ENCODE measurements at places on chromosomes 3 and 15.

GRCh38 chr15:74050556-74051234 lies 31.7 kb downstream of the GOLGA6A start:
- DNase-seq, result no peak

GRCh38 chr3:53170325-53171063 lies 9.5 kb downstream of the PRKCD start:
- no peak for DNase-seq

DNA sequence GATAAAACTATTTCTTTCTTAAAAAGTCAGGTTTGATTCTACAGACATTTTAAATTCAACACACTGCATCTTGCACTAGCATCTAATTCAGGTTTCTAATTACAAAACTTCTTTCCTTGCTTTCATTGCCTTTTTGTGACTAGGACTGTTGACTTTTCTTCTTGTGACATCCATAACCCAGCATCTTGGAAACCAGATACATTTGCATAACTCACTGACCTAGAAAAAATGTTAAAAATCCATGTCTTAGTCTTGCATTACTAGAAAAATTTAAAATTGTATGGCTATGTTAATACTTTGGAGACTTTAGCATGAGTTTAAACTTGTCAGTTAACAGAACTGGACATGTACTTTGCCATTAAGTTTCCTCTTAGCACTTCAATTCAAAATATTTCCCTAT lies 72.7 kb downstream of the DTWD1 start:
- DNase-seq, result no peak

DNA sequence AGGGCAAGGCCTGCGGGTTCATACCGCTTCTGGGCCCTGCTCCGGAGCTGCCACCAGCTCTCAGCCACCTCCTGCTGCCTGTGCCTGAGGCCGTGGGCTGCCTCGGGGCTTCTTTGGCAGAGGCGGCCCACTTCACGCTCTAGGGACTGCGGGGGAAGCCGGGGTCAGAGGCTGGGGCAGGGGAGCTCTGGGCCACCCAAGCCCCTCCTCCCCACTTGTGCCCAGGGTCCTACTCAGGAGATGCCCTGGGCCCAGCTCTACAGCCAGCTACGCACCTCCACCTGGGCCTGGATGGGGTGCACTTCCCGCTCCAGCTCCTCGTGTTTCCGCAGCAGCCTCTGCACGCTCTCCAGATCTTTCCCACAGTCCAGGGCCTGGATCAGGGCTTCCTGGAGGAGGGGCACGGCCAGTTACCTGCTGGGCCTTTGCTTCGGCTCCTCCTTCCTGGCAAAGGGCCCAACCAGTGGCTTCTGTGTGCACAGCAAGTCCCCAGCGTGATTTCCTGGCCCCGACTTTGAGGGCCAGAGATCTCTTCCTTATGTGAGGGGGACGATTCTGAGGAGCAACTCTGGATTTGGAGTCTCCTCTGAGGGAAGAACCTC lies 24.0 kb downstream of the PLA2G4B start:
- DNase-seq, result no peak

GRCh38 chr15:73075160-73075859 lies 23.0 kb downstream of the NEO1 start:
- DNase-seq, result no peak

- no peak for DNase-seq
Observed at GRCh38 chr3:27985369-27986035, 255.9 kb upstream of the CMC1 start.

- no peak for DNase-seq
Observed at GRCh38 chr3:9930804-9931418, 2.7 kb upstream of the CRELD1 start.

DNA sequence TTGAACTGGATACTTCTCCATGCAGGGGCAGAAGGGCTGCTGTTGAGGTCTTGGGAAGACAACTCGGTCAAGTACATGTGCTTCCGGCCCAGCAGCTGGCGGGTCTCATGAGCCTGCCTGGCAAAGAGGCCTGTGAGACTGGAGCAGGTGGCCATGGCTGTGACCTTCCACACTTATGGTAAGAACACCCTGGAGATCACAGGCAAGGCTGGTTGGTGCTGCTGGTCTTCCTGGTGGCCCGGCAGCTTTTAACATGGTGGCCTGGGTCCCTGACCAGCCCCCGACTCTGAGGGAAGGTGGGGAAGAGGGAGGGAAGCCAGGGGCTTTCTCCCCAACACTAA lies 15.4 kb downstream of the CHRD start:
- DNase-seq, result no peak

DNA sequence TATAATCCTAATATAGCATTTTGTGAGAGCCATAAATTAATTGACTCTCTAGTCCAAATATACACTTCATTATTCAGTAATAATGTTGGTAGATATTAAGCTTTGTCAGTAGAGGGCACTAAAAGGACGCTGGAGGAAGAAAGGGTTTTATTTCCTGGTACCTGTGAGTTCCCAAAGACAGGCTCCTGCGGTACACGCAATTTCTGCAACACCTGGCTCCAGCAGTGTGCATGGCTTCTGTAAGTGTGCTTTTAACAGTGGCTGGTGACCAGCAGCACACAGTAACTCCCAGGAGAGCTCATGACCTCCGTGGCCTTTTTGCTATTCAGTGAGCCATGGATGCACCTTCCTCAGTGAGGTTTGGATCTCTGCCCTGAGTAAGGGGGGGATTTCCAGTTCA lies 338.3 kb upstream of the ZNF385D start:
- DNase-seq, result no peak

DNA sequence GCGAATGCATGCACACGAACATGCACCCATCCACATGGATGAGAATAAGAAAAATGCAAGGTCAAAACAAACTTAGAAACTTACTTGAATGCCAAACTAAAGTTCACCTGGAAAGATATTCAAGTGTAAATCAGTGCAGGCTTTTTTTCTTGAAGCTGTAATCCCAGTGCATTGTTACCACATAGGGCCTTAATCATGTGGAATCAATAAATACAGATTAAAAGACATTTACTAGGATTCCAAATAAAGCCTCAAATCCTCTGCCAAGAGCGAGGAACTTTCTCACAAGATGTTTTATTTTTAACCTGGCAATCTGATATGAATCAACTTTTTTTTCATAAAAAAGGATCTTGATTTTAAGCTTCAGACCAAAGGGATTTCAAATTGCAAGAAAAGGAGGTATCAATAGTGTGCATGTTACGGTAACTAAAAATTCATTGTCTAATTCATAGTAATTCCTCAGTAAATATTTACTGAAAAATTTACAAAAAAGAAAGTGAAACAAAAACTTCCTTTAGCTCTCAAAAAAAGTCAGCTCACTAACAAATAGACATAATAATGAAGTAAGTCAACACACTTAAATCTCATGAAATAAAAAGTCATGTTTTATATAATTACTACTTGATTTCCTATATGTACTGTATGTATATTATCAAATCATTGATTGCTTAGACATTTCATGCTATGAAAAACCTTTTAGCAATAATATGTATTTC lies 978.6 kb downstream of the PLOD2 start:
- DNase-seq, result no peak

DNA sequence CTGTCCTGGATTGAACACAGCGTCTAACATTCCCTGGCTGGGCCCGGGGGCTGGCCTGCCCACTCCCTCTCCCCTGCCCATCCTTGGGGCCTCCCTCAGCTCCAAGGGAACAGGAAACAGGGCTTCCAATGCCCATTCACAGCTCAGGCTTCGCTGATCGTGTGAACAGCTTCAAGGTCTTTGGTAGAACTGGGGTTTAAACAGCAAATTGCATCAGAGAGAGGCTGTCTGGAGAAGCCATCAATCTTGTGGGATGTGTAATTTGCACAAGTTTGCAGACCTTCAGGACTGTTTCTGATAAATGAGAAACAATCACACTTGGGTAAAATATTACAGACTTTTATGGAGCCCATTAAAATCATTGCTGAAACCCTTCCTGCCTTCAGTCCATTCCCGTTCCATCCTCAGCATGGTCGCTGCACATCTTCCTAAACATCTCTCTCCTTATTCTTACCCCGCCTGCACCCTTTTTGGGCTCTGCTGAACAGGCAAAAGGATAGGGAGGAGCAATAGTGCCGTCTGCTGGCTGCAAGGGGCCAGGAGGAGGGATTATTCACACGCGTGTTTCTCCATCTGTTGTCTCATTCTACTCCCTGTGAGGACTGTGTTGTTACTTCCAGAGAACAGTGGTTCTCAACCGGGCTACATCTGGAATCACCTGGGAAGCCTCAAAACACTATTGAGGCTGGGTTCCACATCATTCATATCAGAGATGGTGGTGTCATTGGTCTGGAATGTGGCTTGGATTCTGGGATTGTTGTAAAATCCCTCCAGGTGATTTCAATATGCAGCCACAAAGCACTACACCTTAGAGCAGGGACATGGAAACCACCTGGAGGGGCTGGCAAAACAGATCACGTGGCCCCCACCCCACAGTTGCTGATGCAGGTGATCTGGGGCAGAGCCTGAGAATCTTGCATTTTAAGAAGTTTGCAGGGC lies 116.3 kb downstream of the CLSTN2 start:
- DNase-seq, result no peak

GRCh38 chr3:107985496-107985895 lies 105.3 kb downstream of the CD47 start:
- DNase-seq, result no peak

- DNase-seq, result no peak
Observed at GRCh38 chr3:8239718-8240695, 261.6 kb upstream of the LMCD1 start.

DNA sequence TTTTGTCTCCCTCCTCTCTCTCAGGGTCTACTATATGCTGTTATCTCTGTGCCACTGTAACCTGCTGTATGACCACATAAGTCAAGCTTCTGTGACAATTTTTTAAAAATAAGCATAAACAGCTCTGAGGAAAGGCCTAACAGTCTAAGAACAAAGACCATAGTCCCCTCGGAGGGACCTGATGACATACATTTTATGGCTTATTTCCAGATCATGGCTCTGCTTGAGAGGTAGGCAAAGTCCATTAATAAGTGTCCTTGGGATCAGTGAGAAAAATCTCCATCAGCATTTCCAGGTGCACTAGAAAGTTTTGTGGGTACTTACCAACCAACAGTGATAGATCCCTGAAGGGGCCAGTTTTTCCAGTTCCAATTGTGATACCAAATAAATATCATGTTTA lies 123.8 kb downstream of the TNIK start:
- DNase-seq, result no peak

- DNase-seq, result no peak
Observed at GRCh38 chr3:117893638-117894037, 1141.0 kb downstream of the IGSF11 start.

DNA sequence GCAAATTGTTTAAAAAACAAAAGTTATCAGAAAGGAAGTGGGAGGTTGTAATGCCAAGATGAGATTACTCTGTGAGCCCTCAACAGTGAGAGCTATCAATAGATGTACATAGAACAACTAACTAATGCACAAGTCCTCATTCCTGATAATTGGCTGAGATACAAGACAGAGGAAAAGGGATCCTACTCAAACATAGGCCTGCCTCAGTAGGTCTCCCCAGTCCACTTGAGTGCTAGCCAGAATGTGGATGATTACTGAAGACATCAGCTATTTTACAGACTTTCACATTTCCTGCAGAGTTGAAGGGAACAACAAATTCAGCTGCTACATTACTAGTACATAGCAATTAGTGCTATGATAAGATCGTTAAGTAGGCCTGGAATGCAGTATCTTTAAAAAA lies 981.9 kb downstream of the TUSC7 start:
- no peak for DNase-seq

All from NCI-H2081 treated with DMSO at 0.1 percent for 48 hours (cell line).